ENCODE measurements at places on chromosomes 12 and 14.

GRCh38 chr12:98073610-98074009 is 441.8 kb upstream of the TMPO start:
- no peak for DNase-seq

GRCh38 chr12:47576289-47576945 is 129.4 kb downstream of the RPAP3 start:
- no peak for DNase-seq

DNA sequence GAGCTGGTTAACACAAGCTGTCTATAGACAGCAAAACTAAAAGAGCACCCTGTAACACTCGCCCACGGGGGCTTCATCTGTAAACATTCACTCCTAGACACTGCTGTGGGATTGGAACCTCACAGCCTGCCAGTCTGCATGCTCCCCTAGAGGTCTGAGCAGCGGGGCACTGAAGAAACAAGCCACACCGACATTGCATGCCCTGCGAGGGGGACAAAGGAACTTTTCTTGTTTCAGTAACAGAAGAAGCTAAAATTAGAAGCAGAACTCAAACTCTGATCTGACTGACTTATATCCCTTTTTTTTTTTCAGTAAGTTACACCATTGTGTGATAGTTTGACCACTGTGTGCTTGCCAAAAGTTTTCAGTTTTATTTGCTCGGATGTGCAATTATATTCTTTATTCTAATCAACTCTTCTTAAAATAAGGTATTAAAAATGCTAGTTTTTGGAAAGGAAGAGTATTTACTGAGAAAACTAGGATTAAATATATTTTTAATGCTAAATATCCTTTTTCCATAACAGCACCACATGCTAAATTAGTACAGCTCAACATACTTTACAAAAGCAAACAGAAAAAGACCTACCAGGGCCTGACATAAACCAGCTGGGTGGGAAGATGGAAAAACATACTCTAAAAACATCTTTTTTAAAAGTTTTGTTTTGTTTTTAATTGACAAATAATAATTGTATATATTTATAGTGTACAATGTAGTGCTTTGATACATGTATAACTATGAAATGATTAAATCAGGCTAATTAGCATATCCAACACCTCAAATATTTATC is 100.2 kb downstream of the EPS8 start:
- DNase-seq = no peak

GRCh38 chr12:131375261-131375971 is 335.5 kb upstream of the SFSWAP start:
- no peak for DNase-seq

DNA sequence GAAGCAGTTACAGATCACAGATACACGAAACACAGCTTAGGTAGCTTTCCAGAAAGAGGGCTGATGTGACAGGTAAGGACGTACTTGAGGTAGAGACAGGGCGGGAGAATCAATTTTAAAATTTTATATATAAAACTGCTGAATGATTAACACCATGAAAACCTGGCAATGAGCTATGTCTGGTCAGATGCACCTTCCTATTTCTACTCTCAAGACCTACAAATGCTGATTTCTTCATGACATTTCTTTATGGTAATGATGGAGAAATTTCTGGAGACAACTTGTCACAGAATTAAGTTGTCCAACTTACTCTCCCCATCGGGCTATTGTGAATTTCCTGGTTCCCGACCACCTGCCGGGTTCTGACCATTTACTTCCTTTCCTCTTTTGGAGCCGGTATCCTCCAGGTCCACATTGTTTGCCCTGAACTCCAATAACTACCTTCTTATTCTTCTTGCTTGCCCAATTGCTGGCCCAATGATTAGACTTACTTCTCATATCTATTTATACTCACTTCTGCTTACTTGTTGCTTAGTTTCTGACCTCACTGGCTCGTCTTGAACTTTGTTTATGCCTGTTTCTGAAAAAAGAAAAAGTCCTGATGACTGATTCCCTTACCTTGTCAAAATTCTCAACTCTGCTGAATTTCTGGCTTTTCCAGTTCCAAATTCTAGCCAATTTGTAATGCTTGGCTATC is 12.8 kb upstream of the ATP2B1 start:
- no peak for DNase-seq

DNA sequence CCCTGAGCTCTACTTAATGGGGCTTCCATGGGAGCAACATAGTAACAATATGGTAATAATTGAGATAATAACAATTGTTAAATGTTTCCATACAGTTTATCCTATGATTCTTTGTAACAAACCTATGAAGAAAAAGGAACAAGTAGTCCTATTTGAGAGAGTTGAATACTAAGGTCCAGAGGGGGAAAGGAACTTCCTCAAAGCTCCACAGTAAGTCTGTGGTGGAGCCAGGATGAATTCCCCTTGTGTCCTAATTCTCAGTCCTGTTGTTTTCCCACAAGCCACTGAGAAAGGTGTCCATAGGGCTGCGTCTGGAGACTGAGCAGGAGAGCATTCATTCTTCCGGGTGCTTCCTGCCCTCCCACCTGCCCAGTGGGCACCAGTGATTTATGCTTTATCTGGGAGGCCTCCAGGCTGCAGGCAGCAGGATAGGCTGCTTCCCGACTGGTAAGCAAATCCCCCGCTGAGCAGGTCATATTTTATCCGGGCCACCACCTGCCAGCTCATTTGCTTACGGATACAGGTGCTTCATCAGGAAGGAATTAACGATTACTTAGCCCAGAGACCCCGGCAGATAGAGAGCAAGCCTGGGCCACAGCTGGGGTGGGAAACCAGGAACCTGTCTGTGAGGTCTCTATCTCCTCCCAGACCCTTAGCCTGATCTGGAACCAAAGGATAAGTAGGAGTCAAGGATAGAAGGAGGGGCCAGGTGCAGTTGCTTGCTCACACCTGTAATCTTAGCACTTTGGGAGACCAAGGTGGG is 33.9 kb upstream of the FAM222A start:
- no peak for DNase-seq

All from activated T-helper 2 cell treated with anti-CD3 and anti-CD28 coated beads, Interferon-gamma antibody, Interleukin-2, Interleukin-4, amounts not matched to agents 10 μg/mL and 5 μg/mL and 100 μg/mL, durations not matched to agents 14 hours and 24 hours and 36 hours (primary cell).